D341Med (cell line): ENCODE measurements at places on chromosomes 7 and 10.

DNA sequence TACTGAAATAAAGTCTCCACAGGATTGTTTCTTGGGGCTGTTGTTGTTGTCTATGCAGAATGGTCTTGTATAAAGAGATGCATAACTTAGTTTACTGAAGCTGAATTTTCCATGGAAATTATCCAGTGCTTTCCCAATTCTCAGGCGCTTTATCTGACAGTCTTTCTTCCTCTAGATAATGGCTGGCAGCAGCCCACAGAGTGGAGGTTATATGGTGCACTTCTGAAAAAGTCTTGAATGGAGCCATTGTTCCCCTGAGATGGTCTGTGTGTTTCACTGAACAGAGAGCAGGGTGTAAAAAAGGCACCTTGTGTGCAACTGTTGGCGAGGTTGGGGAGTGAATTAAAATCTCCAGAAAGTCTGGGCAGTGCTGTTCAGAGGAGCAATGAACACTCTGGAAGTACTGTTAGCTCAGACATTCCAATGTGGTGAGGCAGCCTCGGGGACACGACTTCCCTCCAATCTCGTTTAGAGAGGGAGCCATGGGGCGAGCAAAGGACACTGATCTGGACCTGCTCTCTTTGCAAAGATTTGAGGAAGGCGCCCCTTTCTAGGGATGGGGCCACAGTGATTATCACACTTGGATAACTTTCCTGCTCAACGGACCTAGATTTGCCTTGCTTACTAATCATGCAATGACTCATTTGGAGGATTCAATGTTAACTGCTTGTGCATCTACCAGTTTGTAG is 2.0 kb upstream of the PLCE1 start:
- no peak for DNase-seq

- DNase-seq: no peak
These were observed 5.9 kb upstream of the OR2A25 start for GRCh38 chr7:144063710-144064109.

GRCh38 chr10:13977861-13978532 is 352.7 kb downstream of the FRMD4A start:
- DNase-seq: no peak

DNA sequence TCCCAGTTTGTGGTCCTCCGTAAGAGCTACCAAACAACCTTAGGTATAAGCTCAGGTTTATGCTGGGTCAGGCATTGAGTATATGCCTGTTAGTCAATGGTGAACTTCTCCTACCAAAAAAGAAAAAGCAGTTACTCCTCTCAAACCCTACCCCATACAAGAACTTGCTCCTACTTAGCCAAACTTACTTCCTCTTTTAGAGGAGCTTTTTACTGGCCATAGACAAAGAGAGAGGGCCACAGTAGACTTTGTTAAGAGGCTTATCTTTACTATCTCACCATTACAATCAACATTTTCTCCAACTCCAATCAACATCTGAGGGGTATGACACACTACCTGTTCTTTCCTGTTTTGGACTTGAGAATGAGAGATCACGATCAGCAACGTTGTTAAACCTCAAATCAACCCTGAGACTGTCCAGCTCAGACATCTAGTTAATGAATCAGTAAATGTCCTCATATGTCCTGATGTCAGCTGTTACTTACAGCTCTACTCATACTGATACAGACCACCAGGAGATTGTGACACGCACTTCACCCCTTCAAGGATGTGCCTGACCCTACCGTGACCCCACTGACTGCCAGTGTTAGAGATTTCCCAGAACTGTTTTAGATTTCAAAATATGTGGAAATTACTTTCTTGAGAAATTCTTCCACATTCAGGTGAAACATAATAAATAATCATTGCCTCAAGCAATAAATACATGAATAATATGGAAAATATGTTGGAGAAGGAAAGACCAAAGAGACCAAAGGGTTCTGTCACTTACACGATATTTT is 18.4 kb upstream of the CCDC71L start:
- DNase-seq: no peak

DNA sequence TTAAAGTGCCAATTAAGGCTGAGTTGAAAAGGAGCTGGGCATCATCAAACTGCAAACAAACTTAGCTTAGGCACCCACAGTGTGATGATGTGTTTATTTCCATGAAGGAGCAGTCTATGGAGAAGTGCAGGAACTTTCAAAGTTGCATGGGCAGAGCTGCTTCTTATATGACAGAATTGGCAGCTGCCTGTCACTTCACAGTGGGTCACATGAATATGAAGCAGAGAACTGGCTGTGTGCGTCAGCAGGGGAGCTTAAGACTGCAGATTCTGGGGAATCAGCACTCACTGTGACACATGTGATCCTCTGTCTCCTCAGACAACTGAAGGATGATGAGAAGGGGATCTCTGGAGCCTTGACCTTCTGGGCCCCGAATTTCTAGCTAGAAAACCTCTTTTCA is 36.6 kb downstream of the RBM28 start:
- DNase-seq: no peak

DNA sequence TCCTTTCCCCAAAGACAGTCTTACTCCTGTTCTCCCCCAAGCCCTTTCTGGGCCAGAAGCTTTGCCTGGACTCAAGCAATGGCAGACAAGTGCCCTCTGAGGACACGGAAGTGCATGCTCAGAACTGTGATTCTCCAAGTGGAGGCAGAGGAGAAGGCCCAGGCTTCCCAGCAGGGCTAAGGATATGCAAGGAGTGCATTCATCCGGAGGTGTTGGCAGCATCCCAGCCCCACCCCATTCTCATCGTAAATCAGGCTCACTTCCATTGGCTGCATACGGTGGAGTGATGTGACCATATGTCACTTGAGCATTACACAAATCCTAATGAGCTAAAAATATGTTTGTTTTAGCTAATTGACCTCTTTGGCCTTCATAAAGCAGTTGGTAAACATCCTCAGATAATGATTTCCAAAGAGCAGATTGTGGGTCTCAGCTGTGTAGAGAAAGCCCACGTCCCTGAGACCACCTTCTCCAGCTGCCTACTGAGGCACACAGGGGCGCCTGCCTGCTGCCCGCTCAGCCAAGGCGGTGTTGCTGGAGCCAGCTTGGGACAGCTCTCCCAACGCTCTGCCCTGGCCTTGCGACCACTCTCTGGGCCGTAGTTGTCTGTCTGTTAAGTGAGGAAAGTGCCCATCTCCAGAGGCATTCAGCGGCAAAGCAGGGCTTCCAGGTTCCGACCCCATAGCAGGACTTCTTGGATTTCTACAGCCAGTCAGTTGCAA is 1.4 kb upstream of the RBP3 start:
- DNase-seq: peak; percentile 87

DNA sequence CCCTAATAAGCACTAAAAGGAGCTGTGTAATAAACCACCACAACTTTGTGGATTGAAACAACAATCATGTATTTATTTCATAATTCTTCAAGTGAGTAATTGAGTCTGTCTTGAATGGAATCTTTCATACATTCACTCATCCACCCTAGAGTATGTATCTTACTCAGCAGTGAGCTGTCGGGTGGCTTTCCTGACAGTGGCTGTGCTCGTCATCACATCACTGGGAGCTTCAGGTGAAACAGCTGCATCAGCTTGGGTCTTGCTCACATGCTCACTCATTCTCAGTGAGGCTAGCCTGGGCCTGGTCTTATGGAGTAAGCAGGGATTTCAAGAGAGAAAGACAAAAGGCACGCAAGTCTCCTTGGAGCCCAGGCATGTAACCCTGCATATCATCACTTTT is 271.4 kb downstream of the POM121L12 start:
- no peak for DNase-seq

DNA sequence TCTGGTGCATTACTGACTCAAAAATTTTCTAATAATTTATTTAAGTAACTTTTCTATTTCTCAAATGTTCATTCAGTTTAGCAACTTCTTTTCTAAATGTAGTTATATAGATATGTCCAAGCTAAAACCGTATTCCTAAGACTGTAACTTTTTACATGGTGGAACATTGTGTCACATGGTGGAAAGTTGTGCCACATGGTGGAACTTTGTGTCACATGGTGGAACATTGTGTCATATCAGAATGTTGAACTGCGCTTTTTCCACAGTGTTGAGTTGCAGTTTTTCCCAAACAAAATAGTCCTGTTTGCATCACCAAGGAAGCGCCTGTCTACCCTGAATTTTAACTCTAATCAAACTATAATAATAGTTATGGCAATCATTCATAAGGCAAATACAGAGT is 109.3 kb downstream of the ANKRD30A start:
- DNase-seq: no peak

GRCh38 chr10:121244818-121245217 is 353.4 kb downstream of the FGFR2 start:
- DNase-seq: no peak

GRCh38 chr10:94194256-94194655 is 168.5 kb downstream of the NOC3L start:
- no peak for DNase-seq

DNA sequence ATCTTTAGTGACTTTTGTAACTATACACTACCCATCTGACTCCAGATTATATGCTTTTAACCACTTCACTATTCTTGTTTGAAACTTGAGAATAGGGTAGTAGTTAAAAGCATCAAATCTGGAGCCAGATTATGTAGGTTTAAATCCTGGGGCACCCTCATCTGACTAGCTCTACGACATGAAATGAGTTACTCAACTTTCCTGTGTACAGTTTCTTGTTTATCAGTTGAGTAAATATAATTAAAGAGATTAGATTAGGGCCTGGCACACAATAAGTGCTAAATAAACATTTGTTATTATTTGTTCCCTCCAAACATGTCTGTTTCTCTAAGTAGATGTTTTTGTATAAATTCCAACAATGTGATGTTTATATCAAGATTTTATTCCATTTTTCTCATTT is 485.3 kb upstream of the LRRTM3 start:
- no peak for DNase-seq

DNA sequence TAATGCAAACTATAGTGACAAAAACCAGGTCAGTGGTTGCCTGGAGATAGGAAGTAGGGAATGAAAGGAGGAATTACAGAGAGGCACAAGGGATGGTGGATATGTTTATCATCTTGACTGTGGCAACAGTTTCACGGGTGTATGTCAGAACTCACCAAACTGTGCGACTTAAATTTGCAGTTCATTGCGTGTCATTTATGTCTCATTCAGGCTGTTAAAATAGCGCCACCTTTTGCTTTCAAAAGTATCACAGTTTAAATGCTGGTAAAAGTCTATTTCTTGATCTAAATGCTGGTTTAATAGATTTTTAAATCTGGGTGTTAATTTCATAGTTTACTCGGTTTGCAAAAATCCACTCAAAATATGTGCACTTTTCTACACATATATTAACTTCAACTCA is 51.0 kb downstream of the PTTG1IP2 start:
- DNase-seq: no peak

GRCh38 chr7:75969704-75970498 is 24.5 kb downstream of the TMEM120A start:
- DNase-seq: no peak

DNA sequence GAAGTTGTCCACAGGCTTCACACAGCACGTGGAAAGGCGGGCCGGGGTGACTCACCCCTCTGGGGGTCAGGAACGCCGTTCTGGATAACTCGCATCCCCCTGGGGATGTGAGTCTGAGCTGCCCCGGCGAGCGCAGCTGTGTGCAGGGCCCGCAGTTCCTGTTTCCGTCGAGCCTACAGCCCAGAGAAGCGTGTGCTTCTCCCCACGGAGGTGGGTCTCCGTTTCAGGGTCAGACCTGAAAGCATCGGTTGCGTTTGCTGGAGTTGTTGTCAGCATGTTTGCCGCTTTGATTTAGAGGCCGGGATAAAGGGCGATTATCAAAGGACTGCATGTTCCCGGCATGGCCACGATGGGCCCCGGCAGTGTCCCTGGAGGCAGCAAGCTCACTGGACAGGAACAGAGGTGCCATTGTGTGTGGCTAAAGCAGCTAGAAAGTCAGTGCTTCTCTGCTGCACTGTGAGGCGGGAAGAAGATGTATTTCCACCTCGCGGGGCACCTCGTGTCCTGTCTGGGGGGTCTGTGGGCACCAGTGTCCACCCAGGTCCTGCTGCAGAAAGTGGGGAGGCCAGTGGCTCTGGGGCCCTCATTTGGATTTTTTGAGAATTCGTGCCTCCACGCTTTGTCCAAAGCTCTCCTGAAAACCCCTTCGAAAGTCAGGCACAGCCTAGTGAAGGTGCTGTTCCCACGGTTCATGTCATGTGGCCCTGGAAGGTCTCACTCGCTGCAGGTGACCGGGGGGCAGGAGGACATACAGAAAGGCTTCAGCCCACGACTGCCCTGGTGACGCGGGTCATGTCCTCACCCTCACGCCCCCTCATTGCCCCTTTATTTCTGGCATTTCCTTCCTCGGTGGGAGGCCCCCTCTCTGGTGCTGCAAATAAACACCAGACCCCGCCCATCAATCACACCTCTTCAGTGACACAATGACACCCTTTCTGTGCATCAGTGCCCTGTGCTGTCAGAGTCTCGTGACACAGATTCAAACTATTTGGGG is 27.4 kb upstream of the GDI2 start:
- no peak for DNase-seq

- DNase-seq: no peak
These were observed 595.8 kb upstream of the MKI67 start for GRCh38 chr10:128721963-128722445.
